ENCODE measurements at places on chromosomes 7 and 10.
A peak's percentile ranks its signal among the peaks of the same experiment; 100 is the strongest.

DNA sequence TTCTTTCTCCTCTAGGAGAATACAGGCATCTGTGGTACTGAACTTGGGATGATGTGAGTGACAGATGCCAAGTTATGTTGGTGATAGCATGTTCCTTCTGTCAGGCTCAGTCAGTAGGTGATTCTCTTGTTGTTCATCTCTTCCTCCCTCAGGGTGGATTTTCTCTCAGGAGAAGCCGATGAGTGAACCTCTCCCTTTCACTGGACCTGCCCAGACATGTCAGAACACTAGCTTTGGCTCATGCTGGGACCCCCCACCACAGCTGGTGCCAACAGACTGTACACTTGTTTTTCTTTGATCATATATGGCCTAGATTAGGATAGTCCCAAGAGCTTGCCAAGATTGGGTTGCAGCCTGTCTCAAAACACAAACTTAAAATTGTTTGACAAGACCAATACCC, 129.4 kb downstream of the BMPER start:
- DNase-seq: no peak

- DNase-seq: no peak
Observed at GRCh38 chr10:43683451-43684291, 35.0 kb upstream of the ZNF32 start.

DNA sequence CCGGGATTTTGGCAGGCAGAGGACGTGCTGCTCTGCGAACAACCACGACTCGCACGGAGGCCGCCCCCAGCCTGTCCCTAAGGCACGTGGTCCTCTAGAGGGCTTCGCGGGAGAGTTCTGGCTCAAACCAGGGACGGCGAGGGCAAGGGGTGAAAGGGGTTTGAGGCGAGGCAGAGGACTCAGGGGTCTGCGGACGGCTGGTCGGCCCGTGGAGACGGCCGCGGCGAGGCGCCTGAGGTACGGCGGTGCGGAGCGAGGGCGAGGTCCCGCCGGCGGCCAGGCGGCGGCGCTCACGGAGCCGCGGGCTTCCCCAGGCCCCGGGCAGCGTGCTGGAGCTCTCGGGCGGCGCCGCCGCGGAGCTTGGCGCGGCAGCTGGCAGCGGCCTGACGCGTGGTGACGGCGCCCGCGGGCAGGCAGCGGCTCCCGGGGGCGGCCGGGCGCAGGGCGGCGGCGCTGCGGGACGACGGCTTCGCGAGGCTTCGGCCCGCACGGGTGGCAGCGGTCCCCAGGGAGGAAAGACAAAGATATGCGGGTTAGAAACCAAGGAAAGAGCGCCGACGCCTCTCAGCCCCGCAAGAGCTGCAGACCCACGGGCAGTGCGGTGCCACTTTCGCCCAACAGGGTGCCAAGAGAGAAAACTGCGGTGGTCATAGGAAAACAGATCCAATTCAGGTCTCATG, 44.8 kb downstream of the ZNF800 start:
- DNase-seq: no peak

- DNase-seq: no peak
Observed at GRCh38 chr10:113042868-113043267, 92.8 kb downstream of the TCF7L2 start.

DNA sequence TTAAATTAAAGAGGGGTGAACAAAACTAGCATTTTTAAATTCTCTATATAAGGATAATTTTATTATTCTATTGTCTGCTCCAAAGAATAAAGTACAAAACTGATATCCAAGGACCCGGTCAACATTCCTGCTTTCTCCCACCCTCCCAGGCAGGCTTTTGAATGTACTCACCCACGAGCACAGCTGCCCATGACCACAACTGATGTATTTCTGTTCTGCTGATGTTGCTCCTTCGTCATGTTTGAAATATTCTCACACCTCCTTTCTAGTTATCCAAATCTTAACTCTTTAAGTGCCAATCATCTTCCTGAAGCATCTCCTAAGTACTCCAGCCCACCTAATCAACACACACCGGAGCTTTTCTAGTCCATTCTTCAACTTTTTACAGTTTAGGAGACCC, 46.7 kb downstream of the CALD1 start:
- DNase-seq: no peak

GRCh38 chr10:4427532-4427931, 398.5 kb upstream of the AKR1E2 start:
- no peak for DNase-seq

- no peak for DNase-seq
Observed at GRCh38 chr10:130459011-130459410, 322.8 kb downstream of the GLRX3 start.

DNA sequence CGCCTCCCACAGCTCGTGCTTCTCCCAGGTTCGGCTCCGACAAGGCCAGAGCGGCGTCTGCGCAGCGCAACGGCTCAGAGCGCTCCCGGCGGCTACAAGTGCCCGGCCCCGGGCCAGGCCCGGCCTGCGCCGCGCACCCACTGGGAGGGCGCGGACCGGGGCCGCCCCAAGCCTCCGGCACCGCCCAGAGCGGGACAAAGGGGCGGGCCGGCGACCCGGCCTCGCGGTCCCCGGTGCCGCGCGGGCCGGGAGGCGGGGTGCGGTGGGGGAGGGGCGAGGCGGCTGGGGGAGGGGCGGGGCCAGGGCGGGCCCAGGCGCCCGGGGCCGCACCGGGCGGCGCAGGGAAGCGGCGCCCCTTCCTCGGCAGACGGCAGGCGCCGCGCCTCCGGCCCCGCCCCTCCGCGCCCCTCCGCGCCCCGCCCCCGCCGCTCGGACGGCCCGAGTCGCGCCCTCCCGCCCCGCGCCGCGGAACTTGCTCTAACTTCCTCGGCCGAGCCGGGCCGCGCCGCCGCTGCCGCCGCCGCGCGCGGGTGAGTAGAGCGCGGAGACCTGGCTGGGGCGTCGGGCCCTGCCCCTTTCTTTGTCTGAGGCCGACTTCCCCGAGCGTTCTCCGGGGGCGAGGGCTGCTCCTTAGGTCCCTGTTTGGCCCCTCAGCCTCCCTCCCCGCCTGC, at the start of gene TSPAN14:
TSS of gene TSPAN14 (plus strand) at position 469 of the 671 bp plus-strand sequence. CDS start 34,924 bp downstream, outside the sequence.
- peak; percentile 83 for DNase-seq

- no peak for DNase-seq
Observed at GRCh38 chr7:101939136-101939695, 121.8 kb downstream of the CUX1 start.

GRCh38 chr7:44678101-44678470, 70.6 kb upstream of the ZMIZ2 start:
- DNase-seq: no peak

- DNase-seq: no peak
Observed at GRCh38 chr10:105356626-105357025, 715.5 kb downstream of the SORCS3 start.

GRCh38 chr10:132377326-132377725, 19.7 kb upstream of the PWWP2B start:
- DNase-seq: no peak

- DNase-seq: no peak
Observed at GRCh38 chr10:78856421-78856820, 212.3 kb upstream of the ZMIZ1 start.

- DNase-seq: no peak
Observed at GRCh38 chr7:108345710-108346336, 110.4 kb downstream of the NRCAM start.

DNA sequence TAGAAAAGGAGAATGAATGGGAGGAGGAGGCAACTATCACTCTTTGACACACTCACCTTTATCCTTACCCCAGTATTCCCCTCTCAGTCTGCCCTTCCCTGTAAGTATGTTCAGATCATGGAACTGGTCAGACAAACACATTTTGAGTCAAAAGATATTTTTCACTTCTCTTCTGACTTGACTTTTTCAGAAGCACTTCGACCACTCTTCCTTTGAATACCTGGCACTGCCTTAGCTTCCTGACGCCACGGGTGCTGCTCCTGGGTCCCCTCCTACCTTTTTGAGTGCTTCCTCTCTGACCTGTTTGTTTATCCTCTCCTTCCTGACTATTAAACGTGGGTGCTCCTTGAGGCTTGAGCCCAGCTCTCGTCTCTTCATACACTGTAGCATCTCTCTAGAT, 19.8 kb upstream of the C10orf67 start:
- no peak for DNase-seq

GRCh38 chr7:44531421-44532380, 9.4 kb downstream of the NPC1L1 start:
- DNase-seq: no peak

DNA sequence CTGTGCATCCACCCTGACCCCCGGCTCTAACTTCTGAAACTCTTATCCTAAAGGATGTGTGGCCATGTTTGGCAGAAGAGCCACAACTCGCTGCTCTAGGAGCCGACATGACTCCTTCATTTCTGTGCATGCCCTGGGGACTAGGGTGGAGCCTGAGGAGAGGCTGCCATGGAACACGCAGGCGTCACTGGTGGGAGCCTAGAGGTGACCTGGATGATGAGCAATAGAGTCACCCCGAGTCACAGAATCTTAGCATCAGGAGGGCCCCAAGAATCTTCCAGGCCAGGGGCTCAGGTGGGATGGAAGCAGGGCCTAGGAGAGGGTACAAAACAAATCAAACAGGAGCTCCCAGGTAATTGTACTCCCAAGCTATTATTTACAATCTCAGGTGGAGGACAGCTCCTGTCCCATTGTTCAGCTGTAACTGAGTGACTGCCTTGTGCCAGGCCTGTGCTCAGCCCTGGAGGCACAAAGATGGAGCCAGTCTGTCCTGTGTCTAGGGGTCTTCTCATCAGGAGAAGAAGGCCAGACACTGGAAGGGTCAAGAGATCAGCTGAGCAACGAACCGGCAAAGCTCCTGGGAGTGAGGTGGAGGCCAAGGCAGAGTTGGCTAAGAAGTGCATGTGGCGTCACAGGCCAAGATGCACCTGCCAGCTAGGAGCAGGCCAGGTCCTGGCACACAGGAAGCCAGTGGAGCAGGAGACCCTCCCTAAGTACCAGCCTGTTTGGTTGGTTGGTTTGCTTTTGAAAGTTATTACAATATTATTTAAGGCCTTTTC, 5.8 kb upstream of the ZNF22 start:
- DNase-seq: no peak

- DNase-seq: no peak
Observed at GRCh38 chr10:32795598-32796183, 162.3 kb downstream of the ITGB1 start.

GRCh38 chr7:139682136-139683013, 95.4 kb downstream of the HIPK2 start:
- no peak for DNase-seq

- DNase-seq: no peak
Observed at GRCh38 chr7:2034291-2035201, 198.2 kb downstream of the MAD1L1 start.

DNA sequence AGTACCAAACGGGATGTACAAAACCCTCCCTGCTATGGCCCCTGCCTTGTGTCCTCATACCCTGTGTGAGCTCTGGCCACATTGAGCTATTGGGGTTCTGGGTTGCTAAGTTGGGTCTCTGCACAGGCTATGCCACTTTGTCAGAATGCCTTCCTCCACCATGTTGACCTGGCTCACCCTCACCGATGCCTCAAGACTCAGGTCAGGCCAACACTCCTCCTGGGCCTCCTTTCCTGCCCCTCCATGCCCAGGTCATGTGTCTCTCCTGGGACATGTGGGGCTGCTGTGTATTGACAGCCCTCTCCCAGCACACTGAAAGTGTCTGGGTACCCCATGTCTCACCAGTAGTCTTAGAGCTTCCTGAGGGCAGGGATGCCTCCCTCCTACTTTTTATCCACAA, 14.6 kb downstream of the TRPV5 start:
- DNase-seq: no peak

DNA sequence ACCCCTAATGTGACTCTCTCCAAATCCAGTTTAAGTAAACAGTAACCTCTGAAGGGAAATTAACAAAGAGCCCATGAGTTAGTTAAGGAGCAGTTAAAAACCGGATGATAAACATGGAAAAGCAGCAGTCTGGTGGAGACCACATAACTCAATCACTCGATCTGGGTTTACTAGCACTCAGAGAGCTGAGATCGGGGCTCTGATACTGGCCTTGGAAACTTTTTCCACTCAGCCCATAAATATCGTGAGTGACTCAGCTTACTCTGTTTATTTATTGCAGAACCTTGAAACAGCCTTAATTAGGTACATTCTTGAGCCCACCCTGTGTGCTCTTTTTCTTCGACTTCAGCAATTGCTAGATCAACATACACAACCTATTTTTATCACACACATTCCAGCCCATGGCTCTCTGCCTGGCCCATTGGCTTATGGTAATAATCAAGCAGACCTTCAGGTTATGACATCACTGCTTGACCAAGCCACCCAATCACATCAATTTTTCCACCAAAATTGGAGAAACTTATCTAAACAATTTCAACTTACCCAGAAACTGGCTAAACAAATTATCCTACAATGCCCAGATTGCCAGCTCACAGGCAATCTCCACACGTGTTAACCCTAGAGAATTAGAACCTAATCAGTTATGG, 82.2 kb upstream of the GPR22 start:
- no peak for DNase-seq

- DNase-seq: no peak
Observed at GRCh38 chr10:121532292-121532864, 65.9 kb downstream of the FGFR2 start.

DNA sequence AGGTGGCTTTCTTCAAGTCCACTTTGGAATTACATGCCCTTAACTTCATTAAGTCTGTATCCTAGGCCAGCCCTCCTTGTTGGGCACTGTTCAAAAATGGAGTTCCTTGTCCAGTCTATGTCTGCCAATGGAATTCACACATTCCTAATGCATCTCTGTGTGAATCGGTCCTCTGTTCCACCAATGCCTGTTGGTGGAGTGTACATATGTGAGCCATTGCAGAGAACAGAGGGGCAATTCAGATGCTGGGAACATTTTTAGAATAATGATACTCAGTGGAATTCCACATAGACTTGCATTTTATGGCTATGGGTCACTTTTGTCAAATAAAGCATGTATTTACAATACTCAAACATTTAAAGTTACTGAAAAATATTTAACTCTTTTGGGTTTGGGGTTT, 108.3 kb downstream of the COL28A1 start:
- DNase-seq: no peak

- no peak for DNase-seq
Observed at GRCh38 chr10:128664729-128665128, 538.5 kb upstream of the MKI67 start.

GRCh38 chr10:100873827-100874326, 38.9 kb upstream of the SLF2 start:
- no peak for DNase-seq

DNA sequence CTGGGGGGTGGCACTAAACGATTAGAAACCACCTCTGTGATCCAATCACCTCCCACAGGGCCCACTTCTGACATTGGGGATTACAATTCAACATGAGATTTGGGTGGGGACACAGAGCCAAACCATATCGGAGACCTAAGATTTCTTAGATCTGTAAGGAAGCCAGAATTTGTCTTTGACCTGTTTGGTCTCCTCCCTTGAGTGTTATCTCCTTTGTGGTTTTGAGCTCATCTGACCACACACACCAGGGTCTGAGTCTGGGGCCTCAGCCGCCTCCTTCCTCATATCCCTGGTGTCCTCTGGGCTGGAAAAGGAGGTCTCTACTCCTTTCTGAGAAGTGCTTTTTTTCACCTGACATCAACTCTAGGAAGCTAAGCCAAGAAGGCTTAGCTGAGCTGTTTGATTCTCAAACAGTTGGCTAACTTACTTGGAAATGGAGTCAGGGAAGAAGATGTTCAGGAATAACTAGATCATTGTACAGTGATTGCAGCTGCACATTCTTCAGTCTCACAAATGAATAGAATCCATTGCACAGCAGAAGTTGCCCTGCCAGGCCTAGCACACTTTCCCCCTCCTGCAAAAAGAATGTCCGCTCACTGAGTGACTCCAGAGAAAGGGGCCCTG, 167.4 kb downstream of the ARHGAP21 start:
- no peak for DNase-seq

- no peak for DNase-seq
Observed at GRCh38 chr7:156609010-156609877, 31.3 kb upstream of the RNF32 start.

Measured in cortex of kidney (tissue), 1 donor.